ENCODE measurements at places on chromosomes 4 and X. TPM values are rescaled to one million over a fixed set of nuclear protein-coding genes. Genes with fewer than 3 reads are reported as not detected.

The SNCA gene
- 44.9 TPM for total RNA-seq

GRCh38 chr4:151175754-151176631, 76.6 kb downstream of the RPS3A start:
- no peak for ATAC-seq

The PNMA5 gene
- total RNA-seq = not detected

DNA sequence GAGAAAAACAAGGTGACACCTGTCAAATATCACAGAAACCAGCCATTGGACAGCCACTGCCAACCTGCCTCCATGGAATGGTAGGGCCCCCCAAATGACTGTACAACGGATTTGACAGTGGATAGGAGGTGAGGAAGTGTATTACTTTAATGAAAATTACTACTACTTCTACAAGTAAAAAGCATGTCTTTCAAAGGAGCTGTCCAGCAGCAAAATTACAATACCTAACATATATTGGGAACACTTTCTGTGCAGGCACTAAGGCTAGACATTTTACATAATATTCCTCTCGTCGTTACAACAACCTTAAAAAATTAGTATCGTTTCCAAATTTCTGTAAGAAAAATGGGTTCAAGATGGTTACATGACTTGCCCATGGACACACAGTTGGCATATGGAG, 14.9 kb downstream of the PPP3CA start:
- ATAC-seq = no peak

DNA sequence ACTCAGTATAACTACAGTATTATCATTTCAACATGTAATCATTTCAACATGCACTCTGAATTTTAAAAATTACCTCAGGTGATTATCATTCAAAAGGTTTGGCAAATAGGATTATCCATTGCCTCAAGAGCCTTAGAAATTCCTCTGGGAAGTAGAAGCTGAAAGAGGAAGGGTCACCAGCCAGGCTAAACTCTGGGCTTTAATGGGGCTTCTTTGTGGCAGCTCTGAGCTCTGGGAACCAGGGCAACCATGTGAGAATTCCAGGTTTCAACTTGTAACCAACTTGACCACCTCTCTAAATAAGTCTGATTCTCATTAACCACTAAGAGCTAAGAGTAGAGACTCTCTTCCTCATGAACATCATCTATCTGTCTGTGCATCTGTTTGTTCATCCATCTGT, 117.2 kb upstream of the MED14 start:
- no peak for ATAC-seq

DNA sequence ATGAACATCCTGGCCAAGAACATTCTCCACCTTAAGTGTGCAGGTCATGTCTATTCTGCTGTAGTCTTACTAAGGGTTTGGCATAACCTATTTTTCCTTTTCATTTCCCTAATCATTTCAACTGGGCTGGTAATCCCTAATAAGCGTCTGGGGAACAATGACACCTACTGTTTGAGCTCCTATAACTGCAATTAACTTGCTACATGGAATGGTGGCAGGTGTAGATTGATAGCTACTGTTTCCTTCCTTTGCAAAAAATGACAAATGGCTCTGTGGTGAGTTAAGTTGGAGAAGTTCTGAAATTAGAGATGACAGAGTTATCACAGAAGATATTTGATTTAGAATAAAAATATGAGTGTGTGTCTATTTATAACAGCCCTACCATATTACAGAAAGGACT, 104.5 kb upstream of the NAP1L5 start:
- no peak for ATAC-seq

- ATAC-seq = no peak
Observed at GRCh38 chr4:42632653-42633382, 24.1 kb downstream of the ATP8A1 start.

DNA sequence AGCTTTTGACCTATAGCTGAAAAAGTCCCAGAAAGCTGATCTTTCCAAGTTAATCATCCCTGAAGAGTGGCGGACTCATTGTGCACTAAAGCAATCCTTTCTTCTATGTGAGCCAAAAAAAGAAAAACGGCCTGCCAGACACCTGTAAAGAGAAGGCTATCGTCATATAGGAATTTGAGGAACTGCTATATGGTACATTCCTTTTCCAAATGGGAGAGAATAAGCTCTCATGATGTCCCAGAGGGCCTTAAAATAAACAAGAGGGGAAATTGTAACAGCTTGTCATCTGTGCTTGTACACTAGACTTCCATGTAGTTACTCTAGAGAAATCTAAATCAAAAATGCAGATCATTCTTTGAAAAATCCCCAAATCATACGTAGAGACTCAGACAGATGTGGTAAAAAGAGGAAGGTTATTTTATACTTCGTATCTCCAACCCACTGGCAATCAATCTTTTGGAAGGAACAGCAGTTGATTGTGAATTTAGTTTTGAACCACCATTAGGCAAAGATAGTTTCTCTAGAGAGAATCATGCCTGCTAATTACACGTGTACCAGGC, 26.1 kb downstream of the GPR174 start:
- ATAC-seq = no peak
